OCI-LY7 (cell line): ENCODE measurements at places on chromosomes 13 and 19.

DNA sequence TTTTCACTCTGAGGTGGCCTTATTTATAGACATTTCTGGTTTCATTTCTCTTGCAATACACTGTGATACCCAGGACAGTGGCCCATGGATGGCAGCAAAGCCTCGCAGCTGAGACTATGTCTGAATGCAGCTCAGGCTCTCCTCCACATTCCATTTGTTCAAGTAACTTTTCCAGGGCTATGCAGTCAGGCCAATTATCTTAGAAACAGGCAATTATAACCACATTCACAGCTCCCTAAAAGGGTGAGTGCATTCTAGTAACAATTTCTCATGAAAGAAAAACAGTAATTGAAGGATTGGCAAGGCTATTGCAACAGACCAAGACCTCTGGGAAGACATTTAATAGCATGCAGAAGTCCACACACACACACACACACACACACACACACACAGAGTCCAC lies 264.0 kb downstream of the TBC1D4 start:
- no peak for DNase-seq

DNA sequence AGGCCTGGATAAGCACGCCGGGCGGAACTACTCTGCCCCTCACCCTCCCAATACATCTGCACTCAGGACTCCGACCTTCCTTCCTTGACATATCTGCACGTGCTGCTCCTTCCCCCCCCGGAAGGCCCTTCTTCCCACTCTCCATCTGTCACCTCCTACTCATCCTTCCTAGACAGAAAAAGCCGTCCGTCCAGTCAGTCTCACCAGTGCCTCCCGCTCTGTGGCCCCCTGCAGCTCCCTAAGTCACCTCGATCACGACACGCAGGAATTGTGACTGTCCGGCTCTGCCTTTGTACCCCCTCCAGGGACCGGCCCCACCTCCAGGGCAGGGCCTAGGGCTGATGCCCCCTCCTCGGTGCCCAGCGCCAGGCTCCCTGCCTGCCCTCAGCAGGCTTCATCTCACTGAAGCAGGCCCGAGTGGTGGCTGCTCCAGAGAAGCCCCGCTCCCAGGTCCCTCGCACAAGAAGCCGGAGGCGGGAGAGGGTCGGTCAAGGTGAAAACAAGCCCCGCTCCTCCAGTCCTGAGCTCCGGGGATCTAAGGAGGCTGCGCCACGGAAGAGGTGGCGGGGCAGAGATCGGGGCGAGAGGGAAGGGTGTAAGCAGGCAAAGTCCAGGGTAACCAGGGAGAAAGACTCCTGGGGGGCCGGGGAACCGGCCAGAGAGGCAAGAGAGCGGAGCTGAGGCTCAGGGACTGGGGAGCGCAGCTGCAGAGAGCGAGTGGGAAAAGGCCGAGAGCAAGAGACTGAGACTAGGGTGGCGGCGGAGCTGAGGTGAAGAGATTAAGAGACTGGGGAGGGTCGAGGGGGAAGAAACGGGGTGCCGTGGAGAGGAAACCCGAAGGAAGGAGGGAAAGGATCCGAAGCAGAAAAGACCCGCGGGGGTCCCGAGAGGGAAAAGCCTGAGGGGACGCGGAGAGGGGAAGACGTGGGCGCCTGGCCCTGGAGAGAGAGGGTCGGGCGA lies 1.1 kb downstream of the PPP6R1 start:
- DNase-seq = peak; percentile 47

DNA sequence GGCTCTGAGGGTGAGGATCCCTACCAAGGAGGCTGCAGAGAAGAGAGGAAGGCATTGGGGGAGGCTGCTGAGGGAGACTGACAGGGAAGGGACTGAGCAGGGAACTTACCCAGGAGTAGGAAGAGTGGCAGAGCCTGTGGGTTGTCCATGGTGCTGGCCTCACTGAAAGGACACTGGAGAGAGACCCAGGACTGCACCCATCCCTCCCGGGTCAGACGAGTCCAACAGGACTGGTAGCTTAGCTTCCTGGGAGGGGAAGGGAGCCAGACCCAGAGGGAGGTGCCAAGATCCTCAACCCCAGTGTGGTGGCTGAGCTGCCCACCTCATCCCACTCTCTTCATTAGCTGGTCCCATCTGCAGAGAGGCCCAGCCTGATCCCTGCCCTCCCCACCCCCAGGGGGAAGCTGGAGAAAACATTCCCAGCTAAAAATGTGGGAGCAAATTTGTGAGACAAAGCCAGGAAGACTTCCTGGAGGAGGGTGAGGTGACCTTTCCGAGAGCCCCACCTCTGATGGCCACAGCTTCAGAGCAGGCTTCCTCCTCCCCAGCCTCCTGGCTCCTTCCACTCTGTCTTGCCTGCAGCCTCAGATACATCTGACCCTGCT lies at the start of gene VSIG10L:
TSS of gene VSIG10L (minus strand) at position 164 of the 605 bp plus-strand sequence. CDS start at position 149, 15 bp downstream.
- no peak for DNase-seq

DNA sequence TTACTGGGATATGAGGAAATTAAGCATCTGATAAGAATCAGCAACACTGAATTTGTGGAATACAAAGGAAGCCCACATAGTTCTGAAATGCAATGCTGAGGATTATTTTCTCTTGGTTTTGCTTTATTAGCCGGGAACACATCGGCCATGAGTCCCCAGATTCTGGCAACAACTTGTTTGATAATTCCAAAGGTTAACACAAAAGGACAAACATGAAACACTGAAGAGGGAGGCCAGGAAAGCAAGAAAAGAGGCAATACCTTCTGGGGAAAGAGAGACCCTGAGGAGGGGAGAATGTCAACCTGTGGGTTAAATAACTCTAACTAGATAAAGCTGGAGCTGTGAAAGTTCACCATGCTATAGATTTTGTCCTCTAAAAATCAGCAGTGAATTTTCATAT lies 285.9 kb downstream of the ITGBL1 start:
- DNase-seq = no peak

DNA sequence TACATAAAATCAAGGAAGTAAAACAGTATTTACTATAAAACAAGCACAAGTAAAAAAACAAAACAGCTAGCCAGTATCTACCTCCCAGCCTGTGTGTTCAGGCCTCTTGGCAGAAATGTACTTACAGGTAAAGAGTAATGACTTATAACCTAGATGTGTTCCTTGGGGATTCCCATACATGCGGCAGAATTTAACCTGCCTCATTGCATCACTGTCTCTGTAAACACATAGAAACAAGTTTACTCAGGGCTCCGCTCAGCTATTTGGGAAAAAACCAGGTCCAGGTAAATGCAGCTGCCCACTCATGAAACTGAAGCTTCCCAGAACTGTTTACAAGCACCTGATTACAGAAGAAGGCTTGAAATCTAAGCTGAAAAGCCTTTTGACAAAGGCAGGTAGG lies 50.7 kb upstream of the SERP2 start:
- DNase-seq = no peak

- peak; percentile 80 for DNase-seq
Observed at GRCh38 chr19:48490981-48491792, 20.4 kb downstream of the LMTK3 start.

DNA sequence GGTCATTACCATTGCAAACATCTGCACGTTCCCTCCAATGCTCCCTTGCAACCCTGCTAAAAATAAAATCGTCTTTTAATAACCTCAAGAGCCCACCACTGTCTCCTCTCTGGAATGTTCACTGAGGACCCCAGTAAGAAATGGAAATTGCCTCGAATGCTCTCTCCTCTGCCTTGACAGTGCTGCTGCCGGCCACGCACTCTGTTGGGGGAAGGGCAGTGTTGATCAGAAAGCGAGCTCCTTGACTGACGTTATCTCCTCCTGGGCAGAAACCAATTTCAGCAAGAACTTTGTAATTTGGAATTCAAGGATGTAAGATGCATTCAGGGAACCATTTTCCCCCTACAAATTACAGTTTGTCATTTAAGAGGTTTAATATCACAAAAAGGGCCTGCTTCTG lies 718.5 kb downstream of the UQCRFS1 start:
- no peak for DNase-seq

- DNase-seq = no peak
Observed at GRCh38 chr13:48507021-48507420, 25.9 kb downstream of the RCBTB2 start.

- no peak for DNase-seq
Observed at GRCh38 chr19:23515551-23515950, 120.3 kb upstream of the ZNF91 start.

- DNase-seq = no peak
Observed at GRCh38 chr13:54750521-54750920, 1721.9 kb downstream of the OLFM4 start.

DNA sequence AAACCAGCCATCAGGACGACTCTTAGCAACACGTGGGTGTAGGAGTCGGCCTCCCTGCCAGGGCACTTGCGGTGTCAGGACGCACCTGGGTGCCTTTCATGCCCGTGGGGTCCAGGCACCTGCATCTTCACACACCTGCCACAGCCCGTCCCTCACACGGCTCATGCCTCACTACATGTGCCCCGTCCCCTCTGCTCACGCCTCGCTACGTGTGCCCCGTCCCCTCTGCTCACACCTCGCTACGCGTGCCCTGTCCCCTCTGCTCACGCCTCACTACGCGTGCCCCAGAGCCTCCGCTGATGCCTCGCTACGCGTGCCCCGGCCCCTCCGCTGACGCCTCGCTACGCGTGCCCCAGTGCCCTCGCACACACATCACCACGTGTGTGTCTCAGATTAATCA lies 58.0 kb upstream of the F7 start:
- DNase-seq = no peak

DNA sequence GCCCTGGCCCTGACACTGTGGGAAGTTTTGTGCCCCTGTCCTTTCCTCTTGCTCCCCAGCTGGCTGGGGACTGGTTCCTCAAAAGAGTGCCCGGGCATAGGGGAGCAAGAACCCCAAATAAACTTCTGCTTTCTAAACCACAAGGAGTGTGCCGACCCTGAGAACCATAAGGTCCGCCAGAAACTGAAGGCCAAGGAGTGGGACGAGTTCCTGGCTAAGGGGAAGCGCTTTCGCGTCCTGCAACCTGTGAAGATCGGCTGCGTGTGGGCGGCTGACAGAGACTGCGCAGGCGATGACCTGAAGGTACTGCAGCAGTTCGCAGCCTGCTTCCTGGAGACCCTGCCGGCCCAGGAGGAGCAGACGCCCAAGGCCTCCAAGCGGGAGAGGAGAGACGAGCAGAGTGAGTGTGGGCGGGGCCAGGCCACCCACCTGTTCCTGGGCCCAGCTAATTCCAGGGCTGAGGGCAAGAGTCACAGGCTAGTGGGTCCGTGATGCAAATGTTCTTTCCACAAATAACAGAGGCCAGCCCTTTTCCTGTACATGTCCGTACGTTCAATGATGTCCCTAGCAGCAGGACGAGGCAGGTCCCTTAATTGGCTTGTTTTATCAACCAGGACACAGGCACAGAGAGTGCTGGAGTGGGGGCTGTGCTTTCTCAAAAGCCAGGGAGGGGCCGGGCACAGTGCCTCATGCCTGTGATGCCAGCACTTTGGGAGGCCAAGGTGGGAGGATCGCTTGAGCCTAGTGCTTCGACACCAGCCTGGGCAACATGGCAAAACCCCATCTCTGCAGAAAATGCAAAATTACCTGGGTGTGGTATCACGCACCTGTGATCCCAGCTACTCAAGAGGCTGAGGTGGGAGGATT lies 25.6 kb downstream of the UBXN6 start:
- DNase-seq = no peak

GRCh38 chr13:52852444-52852843 lies 4.0 kb upstream of the PCDH8 start:
- no peak for DNase-seq

DNA sequence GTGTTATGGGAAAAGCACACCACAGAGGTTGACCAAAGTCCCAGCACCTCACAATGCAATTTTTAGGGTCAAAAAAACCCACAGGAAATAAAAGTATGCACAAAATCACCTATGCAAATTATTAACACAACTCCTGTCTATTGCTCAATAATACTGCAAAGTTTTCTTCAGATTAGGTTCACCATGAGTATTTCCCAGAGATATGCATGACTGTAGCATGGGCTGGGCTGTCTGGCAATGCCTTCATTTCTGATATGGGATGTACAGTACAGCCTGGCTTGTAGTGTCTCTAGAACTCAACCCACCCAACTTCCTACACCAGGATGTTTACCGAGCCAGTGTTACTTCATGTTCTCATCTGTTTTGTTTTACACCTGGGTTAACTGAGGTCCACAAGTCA lies 698.7 kb upstream of the ARGLU1 start:
- DNase-seq = no peak

- DNase-seq = no peak
Observed at GRCh38 chr19:48123907-48124651, 13.5 kb upstream of the PLA2G4C start.

- no peak for DNase-seq
Observed at GRCh38 chr19:49017041-49017665, at the start of gene LHB. LHB (minus strand) TSS chr19:49017091; CDS start chr19:49017081, 10 bp downstream.

GRCh38 chr19:39413272-39413910 lies 922 bp downstream of the PLEKHG2 start:
- peak; percentile 52 for DNase-seq

GRCh38 chr13:94590744-94591143 lies 5.2 kb downstream of the TGDS start:
- DNase-seq = no peak

GRCh38 chr19:48810151-48810550 lies 678 bp downstream of the BCAT2 start:
- peak; percentile 52 for DNase-seq

GRCh38 chr13:46553886-46554858 lies 1.2 kb downstream of the LRCH1 start:
- peak; percentile 82 for DNase-seq

DNA sequence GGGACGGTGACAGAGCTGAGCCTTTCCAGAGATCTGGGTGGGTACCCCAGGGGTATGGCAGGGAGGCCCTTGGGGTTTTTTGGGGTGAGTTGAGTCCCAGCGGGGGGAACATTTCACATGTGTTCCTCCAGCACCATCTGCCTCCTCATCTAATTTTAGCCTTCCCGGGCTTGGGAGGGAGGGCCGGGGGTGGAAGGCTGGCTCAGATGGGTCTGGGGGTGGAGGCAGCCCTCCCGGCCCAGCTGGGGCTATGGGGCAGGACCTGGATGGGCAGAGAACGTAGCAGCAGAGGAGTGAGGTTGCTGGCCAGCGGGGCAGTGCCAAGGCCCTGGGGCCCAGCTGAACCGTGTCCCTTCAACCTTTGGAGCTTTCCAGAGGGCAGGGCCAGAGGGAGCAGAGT lies 23.5 kb downstream of the ADGRL1 start:
- no peak for DNase-seq

GRCh38 chr19:43777163-43777695 lies 3.5 kb downstream of the KCNN4 start:
- DNase-seq = peak; percentile 82

DNA sequence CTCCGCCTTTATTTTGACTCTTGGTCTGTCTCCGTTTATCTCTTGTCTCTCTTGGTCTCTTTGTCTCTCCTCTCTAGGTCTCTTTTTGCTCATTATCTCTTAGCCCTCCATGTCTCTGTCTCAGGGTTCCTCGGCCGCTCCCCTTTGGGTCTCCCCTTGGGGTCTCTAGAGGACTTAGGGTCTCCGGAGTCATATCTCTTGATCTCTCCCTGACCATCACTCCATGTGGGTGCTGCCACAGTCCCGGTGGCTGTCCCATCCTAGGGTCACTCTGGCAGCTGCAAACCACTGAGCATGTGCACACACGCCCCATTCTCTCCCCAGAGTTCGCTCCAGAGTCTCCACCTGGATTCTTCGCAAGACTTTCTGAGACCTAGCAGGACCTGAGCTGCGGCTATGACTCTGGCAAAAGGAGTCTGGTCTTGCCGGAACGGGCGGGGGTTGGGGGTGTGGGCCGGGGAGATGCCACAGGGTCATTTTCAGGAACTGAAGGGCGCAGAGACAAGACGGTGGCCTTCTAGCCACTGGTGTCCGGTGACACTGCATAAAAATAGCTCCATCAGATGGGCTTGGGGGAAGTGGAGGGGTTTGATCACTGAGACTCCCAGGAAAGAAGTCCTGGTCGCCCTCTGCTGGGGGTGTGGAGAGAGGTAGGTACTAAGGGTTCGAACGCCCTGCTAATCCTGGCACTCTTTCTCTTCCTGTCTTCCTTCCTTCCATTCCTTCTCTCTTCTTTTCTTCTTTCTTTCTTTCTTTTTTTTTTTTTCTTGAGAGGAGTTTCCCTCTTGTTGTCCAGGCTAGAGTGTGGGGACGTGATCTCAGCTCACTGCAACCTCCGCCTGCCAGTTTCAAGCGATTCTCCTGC lies 1.2 kb upstream of the KCNA7 start:
- peak; percentile 19 for DNase-seq
